Activated naive CD4-positive, alpha-beta T cell (primary cell): ENCODE measurements at places on chromosomes 12 and 14.

GRCh38 chr12:89893972-89894706 is 185.5 kb upstream of the ATP2B1 start:
- no peak for DNase-seq

DNA sequence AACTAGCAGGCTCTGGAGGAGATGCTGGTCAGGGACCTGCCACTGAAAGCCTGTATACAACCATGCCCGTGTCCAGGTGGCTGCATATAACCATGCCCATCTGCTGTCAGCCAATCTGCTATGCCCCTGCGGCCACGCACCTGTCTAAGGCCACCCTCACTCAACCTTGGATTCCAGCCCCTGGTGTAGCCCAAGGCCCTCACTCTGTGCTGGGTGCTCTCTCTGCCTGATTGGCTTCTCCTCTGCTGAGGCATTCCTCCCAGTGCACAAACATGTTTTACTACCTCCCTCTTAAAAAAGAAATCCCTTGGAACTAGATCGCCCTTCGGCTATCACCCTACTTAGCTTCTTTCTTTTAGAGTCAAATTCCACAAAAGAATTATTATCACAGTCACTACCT is 45.5 kb downstream of the ZFP36L1 start:
- no peak for DNase-seq

GRCh38 chr12:53169644-53170043 is 10.9 kb upstream of the ZNF740 start:
- DNase-seq = no peak

GRCh38 chr14:39267608-39268005 is 33.9 kb downstream of the MIA2 start:
- DNase-seq = no peak

GRCh38 chr12:64666054-64666914 is 56.0 kb downstream of the RASSF3 start:
- DNase-seq = no peak

- no peak for DNase-seq
Observed at GRCh38 chr12:94123127-94123526, 25.2 kb upstream of the PLXNC1 start.

DNA sequence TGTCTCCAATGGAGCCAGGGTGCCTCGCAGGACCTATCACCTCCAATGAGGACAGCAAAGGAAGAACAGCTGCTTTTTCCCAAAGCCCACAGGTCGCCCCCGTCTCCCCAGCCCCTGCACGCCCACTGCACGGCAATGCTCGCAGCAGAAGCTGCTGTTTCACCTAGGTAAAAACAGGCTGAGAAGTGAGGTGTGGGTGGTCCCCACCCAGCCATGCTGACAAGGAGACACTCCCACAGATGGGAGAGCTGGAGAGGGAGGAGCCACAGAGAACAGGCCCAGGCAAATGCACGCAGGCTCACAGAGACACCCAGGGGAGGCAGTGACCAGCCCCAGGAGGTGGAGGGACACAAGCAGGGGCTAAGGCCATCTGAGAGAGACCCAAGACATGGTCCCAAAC is 10.4 kb downstream of the CFAP73 start:
- no peak for DNase-seq

- peak; percentile 95 for DNase-seq
Observed at GRCh38 chr12:49018261-49019119, at the start of gene PRKAG1. Gene PRKAG1, minus strand, starts transcription at chr12:49018776. Its CDS starts 36 bp downstream, at chr12:49018740.

DNA sequence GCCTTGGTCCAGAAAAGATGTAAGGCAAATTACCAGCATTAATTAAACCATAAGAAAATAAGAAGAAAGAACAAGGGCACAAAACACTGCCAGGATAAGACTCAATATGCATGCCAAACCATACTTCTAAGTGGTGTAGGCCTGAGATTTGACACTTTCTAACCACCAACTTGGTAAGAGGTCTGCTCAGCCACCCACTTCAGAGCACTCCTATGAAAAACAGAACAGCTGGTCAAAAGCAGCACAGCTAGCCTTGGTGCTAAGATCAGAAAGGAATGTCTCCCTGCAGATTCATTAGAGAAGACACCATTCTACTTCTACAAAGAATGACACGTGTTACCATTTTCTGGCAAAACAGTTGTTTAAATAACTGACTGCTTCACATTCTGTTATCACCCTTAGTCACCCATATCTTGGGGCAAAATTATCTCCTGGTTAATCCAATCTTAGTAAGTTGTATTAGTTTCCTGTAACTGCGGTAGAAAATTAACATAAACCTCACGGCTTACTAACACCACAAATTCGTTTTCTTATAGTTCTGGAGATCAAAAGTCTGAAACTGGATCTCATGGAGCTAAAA is 13.2 kb downstream of the RPS6KA5 start:
- no peak for DNase-seq

DNA sequence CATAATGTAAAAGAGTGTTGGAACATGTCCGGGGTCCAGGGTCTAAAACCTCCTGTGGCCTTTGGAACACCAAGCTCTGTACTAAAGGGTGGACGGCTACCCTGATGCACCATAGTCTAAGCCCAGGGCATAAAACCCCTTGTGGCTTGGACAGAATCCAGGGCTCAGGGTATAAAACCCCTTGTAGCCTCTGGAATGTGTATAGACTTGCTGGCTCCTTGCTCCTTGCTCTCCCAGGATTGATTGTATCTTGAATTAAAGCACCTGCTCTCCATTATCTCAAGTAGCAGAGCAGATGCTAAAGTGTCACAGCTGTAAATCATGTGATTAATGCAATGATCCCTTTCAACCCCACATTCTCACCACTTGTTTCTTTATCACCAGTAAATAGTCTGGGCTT is 556.5 kb downstream of the LRFN5 start:
- DNase-seq = no peak

GRCh38 chr12:107558816-107559382 is 126.7 kb upstream of the PWP1 start:
- DNase-seq = no peak

DNA sequence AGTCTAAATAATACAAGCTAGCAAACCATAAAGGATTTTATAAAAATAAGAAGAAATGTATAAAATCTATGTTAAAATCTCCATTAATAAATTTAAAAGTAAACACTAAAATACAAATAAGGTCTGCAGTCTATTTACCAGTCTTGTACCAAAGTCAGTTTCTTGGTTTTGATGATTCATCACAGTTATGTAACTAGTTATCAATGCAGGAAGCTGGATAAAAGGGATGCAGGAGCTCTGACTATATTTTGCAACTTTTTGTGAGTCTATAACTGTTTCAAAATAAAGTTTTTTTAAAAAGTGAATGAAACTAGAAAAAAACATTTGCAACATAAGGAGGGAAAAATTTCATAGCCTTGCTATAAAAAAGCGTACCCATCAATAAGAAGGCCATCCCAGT is 151.5 kb downstream of the DERA start:
- DNase-seq = no peak
